ENCODE measurements at places on chromosomes 1 and 21.

- no peak for DNase-seq
These were observed 13.5 kb downstream of the MOV10 start for GRCh38 chr1:112687785-112688496.

DNA sequence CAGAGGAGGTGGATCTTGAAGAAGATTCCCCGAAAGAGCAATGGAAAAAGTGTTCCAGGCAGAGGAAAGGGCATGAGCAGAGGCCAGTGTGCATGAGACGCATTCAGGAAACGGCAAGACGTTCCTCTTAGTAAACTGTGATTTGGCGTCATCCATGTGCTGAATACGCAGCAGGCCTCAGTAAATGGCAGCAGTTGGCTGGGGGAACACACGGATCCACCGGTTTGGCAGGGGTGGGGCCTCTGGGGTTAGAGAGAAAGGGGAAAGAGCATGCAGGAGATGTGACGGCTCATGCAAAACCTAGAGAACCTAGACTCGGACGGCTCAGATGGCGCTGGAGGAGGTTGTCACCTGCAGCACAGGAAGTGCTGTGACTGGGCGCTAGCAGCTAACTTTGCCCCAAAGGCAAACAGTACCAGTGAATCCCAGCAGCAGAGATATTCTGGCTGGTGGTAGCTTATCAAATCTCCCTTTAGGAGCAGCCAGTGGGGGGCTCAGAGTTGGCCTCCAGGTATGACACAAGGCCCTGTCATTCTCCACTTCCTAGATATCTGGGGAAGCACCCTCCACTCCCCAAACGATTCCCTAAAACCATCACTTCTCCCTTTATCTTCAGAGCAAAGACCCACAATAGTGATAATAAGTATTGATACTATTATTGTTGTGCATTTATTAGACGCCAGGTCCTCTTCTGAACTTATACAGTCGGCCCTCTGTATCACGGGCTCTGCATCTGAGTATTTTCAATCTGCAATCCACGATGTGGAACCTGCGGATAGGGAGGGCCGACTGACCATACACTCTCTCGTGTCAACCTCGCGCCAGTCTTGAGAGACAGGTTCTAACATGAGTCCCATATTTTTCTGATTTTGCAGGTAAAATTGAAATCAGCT is 7.6 kb downstream of the LAPTM5 start:
- DNase-seq: peak; percentile 32

DNA sequence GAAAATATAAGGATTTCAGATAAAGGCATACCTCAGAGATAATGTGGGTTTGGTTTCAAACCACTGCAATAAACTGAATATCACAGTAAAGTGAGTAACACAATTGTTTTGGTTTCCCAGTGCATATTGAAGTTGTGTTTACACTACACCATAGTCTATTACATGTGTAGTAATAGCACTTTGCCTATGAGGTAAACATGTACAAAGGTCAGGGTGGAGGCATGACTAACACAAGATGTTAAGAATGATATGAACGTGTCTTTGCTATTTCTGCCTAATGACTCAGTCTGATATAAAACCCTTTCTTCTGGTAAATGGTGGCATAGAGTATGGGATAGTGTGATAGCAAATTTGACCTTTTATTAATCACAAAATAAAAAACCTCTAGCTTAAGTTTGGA is 621.5 kb upstream of the ADGRL2 start:
- DNase-seq: no peak

GRCh38 chr1:100239961-100240360 is 9.7 kb downstream of the DBT start:
- DNase-seq: no peak

- DNase-seq: no peak
These were observed 48.5 kb upstream of the ECE1 start for GRCh38 chr1:21338573-21339355.

GRCh38 chr1:179955287-179955680 is 674 bp downstream of the CEP350 start:
- DNase-seq: no peak

DNA sequence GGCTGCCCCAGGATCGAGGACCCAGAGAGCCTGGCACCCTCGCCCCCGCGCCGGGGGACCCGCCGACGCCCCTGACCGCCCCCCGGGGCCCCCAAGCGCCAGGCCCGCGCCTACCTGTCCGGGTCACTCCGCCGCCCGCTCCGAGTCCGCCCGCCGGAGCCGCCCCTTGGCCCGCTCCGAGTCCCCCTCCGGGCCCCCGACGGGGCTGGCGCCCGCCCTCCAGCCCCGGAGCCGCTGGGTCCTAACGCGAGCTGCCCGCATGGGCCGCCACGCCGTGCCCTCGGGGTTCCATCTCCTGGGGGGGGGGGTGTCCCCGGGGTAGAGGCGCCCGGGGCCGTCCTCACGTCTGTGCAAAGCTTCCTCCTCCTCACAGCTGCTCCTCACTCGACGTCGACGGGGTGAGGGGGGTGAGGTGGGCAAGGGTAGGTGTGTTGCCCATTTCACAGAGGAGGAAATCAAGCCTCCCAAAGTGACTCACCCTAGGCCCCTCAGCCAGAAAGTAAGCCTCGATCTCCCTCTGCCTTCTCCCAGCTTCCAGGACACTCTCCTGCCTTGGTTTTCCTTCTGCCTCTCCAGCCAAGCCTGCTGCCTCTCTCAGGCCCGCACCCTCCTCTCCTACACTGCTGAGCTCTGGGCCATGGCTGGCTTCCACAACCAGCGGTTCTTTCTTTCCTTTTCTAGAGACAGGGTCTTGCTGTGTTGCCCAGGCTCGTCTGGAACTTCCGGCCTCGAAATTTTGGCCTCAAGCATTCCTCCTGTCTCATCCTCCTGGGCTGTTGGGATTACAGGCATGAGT is at the start of gene MFAP2:
Gene MFAP2 (minus strand): TSS at position 148 of the 796 bp plus-strand sequence. CDS start 2,347 bp downstream, outside the sequence.
- no peak for DNase-seq

DNA sequence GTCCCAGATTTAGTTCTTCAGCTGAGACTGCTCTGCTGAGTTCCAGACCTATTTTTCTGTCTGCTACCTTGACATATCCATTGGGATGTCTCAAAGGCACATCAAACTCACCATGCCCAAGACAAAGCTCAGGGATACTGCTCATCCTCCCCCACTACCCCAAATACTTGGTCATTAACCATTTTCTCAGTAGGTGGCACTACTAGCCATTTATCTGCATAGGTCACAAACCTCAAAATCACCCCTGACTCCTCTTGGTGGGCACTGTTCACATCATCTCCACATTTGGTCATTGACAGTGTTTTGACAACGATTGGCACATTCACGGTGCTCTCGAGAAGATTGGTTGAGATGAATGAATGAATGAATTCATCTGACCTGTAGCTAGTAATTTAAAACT is 32.1 kb downstream of the CACNA1S start:
- DNase-seq: no peak

Data from stimulated activated CD8-positive, alpha-beta memory T cell treated with anti-CD3 and anti-CD28 coated beads, Interleukin-15, amount 100 ng/mL, for 1 hour (primary cell).